ENCODE measurements at places on chromosomes 2 and 18. TPM values are rescaled to one million over a fixed set of nuclear protein-coding genes. Genes with fewer than 3 reads are reported as not detected.

FABP1 gene
- total RNA-seq: not detected

MDH1B gene
- total RNA-seq: 4.0 TPM

PDE6D gene
- 25.3 TPM for total RNA-seq

GALR1 gene
- total RNA-seq: 0.05 TPM

DNA sequence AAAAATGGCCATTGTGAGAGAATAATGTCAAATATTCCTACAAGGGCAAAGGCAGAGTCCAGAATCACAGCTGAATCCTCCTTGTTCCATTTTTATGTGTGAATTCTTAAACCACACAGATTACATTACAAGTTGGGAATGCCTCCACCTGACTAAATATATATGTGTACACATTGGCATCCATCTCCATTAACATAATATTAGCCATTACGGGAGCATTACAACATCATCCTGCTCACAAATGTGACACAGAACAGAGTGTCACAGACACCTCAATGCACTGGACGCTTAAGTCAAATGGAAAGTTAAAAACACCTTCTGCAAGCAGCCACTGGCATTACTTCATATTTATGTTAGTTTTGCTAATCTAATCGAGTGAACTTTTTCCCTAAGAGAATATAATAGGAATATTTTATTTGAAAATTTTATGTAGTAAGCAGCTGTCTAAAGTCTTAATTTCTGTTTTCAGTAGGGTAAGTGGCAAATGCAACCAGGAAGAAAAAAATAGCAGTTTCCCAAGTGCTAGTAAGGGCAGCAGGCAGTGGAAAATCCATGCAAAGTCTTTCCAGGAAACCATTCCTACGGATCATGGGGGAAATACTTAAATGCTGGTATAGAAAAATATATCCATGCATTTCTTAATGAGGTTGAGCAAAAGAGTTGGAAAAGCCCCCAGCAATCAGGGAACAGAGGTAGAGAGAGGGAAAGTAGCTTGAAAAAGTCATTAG is 255.6 kb downstream of the OSR1 start:
- peak; percentile 93 for ATAC-seq

DNA sequence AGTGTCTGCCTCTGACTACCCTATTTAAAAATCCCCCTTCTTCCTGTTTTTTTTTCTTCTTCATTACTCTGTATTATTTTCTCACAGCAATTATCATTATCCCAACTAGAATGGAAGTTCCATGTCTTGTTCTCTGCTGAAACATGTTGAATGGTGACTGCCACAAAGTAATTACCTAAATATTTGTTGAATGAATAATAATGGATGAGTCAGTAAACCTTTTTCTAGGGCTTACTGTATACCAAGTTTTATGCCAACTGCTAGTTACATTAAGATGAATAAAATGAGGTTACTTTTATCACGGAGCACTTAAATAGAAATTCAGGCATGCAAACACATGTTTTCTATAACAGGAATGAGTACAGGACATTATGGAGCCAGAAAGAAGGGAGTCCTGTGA is 490.6 kb downstream of the THSD7B start:
- no peak for ATAC-seq

All from motor neuron (in vitro differentiated cells).